ENCODE measurements at places on chromosomes 7 and 10. TPM values are rescaled to one million over a fixed set of nuclear protein-coding genes. Genes with fewer than 3 reads are reported as not detected.

GRCh38 chr10:96257944-96258343 is 13.4 kb downstream of the BLNK start:
- no peaks in the 10 kb centered on the region for H3K36me3 ChIP-seq
- DNase-seq = no peak
- H3K4me3 ChIP-seq = no peak overlapping the region
- H3K4me1 ChIP-seq = peaks cover 10% of the 10 kb centered on the region
- no peak overlapping the region for H3K27ac ChIP-seq
- no peaks in the 10 kb centered on the region for H3K27me3 ChIP-seq

- H3K27ac ChIP-seq = no peak overlapping the region
- no peaks in the 10 kb centered on the region for H3K27me3 ChIP-seq
- H3K4me3 ChIP-seq = no peak overlapping the region
- H3K36me3 ChIP-seq = no peaks in the 10 kb centered on the region
- no peaks in the 10 kb centered on the region for H3K4me1 ChIP-seq
Observed at GRCh38 chr7:90749774-90750173, 153.7 kb downstream of the CDK14 start.

GRCh38 chr10:391305-391704 is 256.1 kb downstream of the ZMYND11 start:
- DNase-seq = no peak
- no peak overlapping the region for H3K4me3 ChIP-seq
- H3K36me3 ChIP-seq = no peaks in the 10 kb centered on the region
- no peak overlapping the region for H3K27ac ChIP-seq

ZNF736 gene
- total RNA-seq = 11.3 TPM

DNA sequence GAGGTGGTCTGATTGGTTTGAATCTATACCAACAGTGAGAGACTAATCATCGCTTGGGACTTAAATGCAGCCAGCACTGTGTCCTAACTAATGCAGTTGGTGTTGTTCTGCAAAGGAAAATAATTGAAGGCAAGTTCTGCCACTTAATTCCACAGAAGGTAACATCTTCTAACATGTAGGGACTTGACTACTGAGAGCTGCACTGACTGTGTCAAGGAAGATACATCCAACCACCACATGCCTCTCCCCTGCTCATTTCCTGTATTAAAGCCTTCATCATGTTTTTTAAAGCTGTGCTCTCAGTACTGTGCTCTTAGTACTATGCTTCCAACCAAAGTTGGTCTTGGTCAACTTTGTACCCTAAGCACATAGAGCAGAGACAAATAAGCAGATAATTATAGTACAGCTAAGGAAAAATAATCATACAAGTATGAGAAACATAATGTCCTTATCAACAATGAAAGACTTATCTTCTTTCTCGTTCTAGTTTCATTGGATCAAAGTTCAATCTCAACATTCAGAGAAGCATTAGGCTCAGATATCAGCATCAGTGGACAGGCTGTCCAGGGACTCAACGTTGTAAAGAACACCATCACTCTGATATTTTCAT is 2.8 kb upstream of the CYP3A4 start:
- H3K4me3 ChIP-seq = no peak overlapping the region
- no peak overlapping the region for H3K27ac ChIP-seq
- no peaks in the 10 kb centered on the region for H3K36me3 ChIP-seq
- H3K27me3 ChIP-seq = no peaks in the 10 kb centered on the region
- H3K4me1 ChIP-seq = no peaks in the 10 kb centered on the region

PIP gene
- not detected for total RNA-seq

SFRP5 gene
- 1.0 TPM for total RNA-seq

MSMB gene
- 7.8 TPM for total RNA-seq

GRCh38 chr10:124603376-124604213 is 140.6 kb downstream of the FAM53B start:
- H3K27ac ChIP-seq = no peak overlapping the region
- no peaks in the 10 kb centered on the region for H3K27me3 ChIP-seq
- H3K4me3 ChIP-seq = no peak overlapping the region

GRCh38 chr7:159152816-159153215 is 8.1 kb upstream of the VIPR2 start:
- H3K4me1 ChIP-seq = no peaks in the 10 kb centered on the region
- no peak overlapping the region for H3K4me3 ChIP-seq
- no peak for DNase-seq
- H3K36me3 ChIP-seq = no peaks in the 10 kb centered on the region
- no peak overlapping the region for H3K27ac ChIP-seq
- no peaks in the 10 kb centered on the region for H3K27me3 ChIP-seq

- H3K27me3 ChIP-seq = no peaks in the 10 kb centered on the region
- no peak overlapping the region for H3K27ac ChIP-seq
- no peaks in the 10 kb centered on the region for H3K4me1 ChIP-seq
- H3K36me3 ChIP-seq = no peaks in the 10 kb centered on the region
- no peak overlapping the region for H3K4me3 ChIP-seq
Observed at GRCh38 chr7:27346531-27347275, 104.1 kb downstream of the EVX1 start.

Measured in upper lobe of left lung (tissue), 6 donors.